ENCODE measurements at places on chromosomes 2 and 18. TPM values are rescaled to one million over a fixed set of nuclear protein-coding genes. Genes with fewer than 3 reads are reported as not detected.

IL1A gene
- total RNA-seq = not detected

SKA1 gene
- 0.48 TPM for total RNA-seq

D2HGDH gene
- 22.2 TPM for total RNA-seq

TDRD15 gene
- not detected for total RNA-seq

PRSS56 gene
- not detected for total RNA-seq

GKN2 gene
- not detected for total RNA-seq

PFN4 gene
- 0.44 TPM for total RNA-seq

SLC14A1 gene
- total RNA-seq = 2.3 TPM

MRPS5 gene
- total RNA-seq = 37.4 TPM

LIMS4 gene
- total RNA-seq = 2.0 TPM

CKAP2L gene
- 0.96 TPM for total RNA-seq

CD8A gene
- total RNA-seq = 0.96 TPM

All from breast epithelium (tissue), 4 donors.